ENCODE measurements at places on chromosomes 4 and X.

GRCh38 chr4:53747401-53747800 is 156.1 kb upstream of the LNX1 start:
- DNase-seq: no peak

DNA sequence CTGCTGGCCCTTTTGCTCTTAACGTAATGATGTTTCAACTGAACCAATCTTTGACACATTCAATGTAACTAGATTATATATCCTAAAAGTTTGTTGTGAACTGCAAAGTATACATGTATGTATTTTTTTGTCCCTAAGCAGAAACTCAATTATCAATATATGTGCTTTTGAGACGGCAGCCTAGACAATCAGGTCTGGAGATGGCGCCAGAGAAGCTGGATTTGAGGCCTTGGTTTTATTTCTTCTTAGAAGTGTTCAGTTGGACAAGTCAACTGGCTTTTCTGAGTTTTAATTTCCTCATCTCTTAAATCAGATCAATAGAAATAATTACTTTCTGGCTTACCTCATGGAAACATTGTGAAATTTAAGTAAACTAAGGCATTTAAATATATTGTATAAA is 62.5 kb downstream of the DCAF8L1 start:
- DNase-seq: no peak

DNA sequence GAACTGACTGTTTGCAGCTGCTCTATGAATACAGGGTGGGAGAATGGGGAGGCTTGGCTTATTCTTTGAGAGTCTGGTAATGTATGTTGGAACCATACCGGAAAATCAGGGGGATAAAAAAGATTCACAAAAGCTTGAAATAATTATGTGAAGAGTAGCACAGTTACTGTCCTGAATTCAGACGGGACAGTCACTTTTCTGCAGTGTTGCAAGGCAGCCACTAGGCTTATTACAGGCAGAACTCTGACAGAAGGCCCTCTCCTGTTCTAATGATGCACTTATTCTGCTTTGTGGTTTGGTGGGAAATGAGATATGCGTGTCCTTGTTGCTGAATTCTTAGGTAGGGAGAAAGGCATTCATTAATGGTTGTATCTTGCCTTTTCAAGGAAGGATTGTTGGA is 37.2 kb downstream of the GUCY1B1 start:
- no peak for DNase-seq

- DNase-seq: no peak
Measured at GRCh38 chr4:11426731-11427120, 2.0 kb downstream of the HS3ST1 start.

All from stimulated activated CD8-positive, alpha-beta memory T cell treated with anti-CD3 and anti-CD28 coated beads, Interleukin-7, amount 100 ng/mL, for 1 hour (primary cell).